ENCODE measurements at places on chromosomes 4 and X.

DNA sequence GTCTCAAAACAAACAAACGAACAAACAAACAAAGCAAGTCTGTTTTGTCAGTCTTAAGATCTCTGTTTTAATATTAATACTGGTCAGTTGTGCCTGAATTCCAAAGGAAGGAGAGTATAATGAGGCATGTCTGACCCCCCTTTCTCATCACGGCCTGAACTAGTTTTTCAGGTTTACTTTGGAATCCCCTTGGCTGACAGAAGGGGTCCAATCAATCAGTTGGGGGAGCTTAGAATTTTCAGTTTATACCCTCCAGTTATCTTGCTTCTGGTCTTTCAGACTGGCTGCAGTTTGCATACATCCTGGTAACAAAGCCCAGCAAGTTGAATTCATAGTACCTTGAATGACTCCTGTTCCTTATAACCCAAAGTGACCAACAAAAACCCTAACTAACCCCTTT lies 41.1 kb downstream of the TBC1D9 start:
- DNase-seq, result no peak

DNA sequence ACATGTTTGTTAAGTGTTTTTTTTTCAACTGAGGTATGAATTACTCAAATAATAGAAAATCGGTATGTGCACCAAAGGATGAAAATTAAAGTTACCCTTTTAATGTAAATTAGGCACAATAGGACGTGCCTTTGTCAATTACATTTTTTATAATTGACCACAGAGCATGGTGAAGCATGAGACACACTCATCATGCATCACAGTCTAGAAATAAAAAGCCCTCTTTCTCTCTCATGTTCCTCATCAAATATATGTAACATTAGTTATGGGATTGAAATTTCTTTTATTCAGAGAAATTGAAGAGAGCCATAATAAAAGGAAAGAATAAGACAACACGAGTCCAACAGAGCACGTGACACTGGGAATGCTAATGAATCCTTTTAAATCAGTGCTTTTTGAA lies 3.5 kb downstream of the GNRHR start:
- DNase-seq, result no peak

- DNase-seq, result no peak
Measured at GRCh38 chr4:37073226-37073840, 171.2 kb upstream of the NWD2 start.

- no peak for DNase-seq
Measured at GRCh38 chrX:97629597-97629985, 745.9 kb downstream of the RPA4 start.

- no peak for DNase-seq
Measured at GRCh38 chrX:19874391-19875049, 12.9 kb downstream of the SH3KBP1 start.

DNA sequence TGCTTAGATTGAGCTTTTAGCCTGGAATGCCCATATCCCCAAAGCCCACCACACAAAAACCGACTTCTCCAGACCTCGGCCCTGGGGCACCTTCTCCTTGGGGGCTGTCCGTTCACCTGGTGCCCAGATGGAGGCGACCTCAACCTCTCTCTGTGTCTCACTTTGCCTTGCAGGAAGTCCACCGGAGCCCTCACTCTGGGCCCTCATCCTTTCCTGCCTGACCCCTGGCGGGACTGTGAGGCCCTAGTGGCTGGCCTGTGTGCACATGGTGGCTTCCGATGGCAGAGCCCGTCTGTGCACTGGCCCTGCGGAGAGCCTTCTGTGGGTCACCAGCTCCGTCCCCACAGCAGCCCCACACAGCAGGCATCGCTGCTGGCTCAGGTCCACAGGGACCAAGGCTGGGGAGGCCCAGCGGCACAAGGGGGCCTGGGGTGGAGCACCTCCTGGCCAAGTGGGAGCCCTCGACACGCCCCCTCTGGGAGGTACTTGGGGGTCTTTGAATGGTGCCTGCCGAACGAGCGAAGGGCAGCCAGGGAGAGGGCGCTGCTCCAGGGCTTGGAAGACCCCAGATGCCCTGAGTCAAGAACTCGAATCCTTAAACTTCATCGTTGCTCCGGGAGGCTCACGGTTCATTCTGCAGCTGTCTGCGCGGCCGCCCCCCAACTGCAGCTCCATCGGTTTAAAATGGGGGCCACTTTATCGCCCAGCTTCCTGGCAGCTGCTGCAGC lies 97.2 kb upstream of the ADRA2C start:
- no peak for DNase-seq

DNA sequence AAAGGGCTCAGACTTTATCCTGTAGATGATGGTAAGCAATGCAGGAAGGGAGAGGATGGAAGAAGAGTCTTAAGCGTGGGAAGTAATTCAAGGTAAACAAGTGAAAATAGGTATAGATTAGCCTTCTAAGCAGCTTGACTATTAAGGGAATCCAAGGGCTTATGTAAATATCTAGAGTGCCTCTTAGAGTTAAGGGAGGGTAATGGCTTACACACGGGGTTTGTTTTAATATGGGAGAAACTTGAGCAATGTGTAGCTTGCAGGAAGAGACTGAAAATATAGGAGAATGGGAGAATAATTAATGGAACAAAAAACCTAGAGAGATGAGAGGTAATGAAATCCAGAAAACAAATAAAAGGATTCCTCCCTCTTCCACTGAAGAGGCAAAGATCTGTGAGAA lies 12.8 kb upstream of the SAP30 start:
- DNase-seq, result no peak

DNA sequence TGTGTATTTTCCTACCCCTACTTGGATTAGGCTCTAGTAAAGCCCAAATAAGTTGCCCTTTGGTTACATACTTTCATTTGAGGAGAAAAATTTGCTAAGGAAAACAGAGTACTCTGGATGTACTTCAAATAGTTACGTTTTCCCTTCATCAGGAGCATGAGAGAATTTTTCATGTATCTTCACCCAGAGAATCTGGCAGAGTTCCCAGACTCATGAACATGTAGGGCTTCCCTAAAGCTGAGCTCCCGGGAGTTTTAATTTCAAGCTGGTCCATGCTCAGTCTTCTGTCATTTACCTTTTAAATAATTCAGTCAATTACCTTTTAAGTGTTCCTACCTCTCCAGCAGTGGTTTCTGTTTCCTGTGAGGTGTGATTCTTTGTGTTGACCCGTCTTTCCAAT lies 367.5 kb upstream of the GRID2 start:
- no peak for DNase-seq

GRCh38 chr4:88275516-88275915 lies 8.8 kb downstream of the PPM1K start:
- DNase-seq, result no peak

- DNase-seq, result no peak
Measured at GRCh38 chr4:140688711-140689598, 67.2 kb downstream of the TBC1D9 start.

GRCh38 chr4:185384930-185385331 lies 10.8 kb downstream of the LRP2BP start:
- no peak for DNase-seq

- DNase-seq, result peak; percentile 24
Measured at GRCh38 chr4:140213749-140214148, 59.8 kb upstream of the MAML3 start.

GRCh38 chr4:150584111-150584915 lies 2.4 kb downstream of the MAB21L2 start:
- no peak for DNase-seq

- no peak for DNase-seq
Measured at GRCh38 chr4:140874056-140874455, 117.9 kb upstream of the TBC1D9 start.

DNA sequence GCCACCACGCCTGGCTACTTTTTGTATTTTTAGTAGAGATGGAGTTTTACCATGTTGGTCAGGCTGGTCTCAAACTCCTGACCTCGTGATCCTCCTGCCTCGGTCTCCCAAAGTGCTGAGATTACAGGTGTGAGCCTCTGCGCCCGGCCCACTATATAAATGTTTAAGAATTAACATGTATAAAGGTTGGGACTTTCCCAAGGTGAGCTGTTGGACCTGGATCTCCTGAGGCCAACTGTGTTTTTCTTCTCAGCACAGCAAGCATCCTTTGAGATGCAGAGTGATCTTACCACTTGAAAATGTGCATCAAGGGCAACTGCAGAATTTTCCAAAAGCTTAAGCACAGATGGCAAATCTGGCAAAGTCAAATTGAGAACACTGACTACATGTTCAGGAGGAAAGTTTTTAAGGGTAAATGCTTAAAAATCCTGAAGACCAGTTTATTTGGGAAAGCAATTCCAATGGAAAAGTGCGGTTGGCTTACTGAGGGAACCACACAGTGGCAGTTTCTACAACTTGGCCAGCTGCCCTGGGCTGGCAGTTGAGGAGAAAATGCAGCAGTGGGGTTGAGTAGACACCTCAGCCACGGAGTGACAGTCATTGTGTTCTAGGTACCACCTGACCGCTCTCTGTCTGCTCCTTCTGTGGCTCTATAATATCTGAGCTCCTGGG lies 168.9 kb downstream of the CBR4 start:
- no peak for DNase-seq

GRCh38 chr4:154478128-154478527 lies 13.5 kb downstream of the DCHS2 start:
- no peak for DNase-seq

- DNase-seq, result no peak
Measured at GRCh38 chrX:63784902-63785707, at the start of gene ARHGEF9. ARHGEF9 (minus strand) TSS chrX:63785214; CDS start chrX:63785145, 69 bp downstream.

- no peak for DNase-seq
Measured at GRCh38 chr4:4428966-4429875, 42.3 kb downstream of the NSG1 start.

GRCh38 chrX:34379891-34380290 lies 247.8 kb upstream of the FAM47A start:
- no peak for DNase-seq

DNA sequence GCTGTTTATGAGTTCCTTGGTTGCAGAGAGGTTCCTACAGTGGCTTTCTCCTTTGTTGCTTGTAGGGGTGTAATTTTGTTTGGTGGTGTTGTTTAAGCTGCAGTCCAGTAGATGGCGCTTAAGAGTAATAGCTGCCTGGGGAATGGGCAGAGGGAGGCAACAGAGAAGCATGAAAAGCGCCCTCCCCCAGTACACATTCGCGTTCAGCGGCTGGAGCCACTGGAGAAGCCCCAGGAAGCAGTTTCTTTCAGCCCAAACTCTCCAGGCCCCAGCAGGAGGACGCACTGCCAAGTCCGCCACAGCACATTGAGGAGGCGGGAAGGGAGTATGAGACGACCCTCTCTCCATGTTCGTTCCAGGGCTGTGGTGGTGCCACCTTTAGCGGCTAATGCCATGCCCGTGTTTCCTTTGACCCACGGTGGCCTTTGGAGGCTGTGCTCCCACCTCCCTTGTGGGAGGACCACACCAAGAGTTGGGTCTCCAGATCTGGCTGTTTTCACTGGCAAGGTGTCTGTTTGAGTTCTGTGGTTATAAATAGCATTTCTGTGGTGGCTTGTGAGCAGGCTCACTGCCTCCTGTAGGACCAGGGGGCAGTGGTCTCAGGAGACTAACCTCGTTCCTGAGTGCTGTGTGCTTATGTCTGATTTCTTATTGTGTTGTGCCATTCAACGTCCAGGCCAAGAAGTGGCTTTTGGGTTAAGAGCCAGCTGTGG lies 252.3 kb downstream of the ARHGAP10 start:
- DNase-seq, result no peak

DNA sequence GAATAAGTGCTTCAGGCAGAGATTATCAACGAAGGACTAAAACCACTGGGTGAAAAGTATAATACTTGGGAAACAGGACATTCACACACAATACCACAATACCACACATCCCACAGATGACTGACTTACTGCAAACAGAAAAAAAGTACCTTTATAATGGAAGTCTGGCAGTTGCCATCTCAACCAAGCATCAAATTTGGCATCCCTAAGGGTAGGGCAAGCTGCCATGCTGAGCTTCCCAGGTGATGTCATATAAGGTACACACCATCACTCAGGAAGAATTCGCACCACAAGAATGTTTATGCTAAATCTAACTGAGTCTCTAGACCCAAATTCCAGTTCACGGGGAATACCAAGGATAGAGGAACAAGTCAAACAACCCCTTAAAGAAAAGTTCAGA lies 9.1 kb downstream of the QDPR start:
- DNase-seq, result no peak

DNA sequence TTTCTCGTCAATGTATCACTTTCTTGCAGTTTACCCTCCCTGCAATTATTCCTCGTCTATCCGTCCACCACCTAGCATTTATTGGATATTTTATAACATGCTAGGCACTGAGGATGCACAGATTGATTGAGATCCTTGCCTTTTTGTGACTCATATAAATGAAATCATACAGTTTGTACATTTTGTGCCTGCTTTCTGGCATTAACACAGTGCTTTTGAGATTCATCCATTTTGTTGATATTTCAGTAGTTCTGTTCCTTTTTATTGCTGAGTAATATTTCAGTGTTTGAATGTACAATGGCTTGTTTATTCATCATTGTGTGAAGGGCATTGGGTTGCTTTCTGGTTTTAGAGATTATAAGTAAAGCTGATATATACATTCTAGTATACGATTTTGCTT lies 841 bp downstream of the TBC1D19 start:
- DNase-seq, result no peak

DNA sequence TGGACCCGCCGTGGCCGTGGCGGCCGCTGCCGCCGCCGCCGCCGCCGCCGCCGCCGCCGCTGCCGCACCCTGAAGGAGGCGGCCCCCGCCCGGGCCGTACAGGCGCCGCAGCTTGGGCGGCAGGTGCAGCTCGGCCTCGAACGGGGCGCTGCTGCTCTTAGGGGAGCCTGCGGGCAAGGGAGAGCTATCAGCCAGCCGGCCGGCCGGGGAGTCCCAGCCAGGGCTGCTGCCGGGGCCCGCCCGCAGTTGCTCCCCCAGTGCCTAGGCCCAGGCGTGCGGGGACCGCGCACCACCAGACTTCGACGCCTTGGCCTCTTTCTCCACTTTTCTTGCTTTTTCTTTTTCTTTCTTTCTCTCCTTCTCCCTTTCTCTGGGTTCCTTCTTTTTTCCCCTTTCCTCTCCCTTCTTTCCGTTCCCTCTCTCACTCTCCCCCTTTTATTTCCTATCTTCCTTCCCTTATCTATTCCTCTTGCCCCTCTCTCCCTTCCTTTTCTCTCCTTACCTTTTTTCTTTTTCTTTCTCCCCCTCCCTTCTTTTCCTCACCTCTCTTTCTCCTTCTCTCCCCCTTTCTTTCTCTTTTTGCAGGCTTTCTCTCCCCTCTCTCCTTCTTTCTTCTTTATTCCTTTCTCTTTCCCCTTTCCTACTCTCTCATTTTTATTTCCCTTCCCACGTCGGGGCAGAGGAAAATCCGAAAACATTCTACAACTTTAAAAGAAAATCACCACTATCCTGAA lies 2.0 kb downstream of the ARX start:
- no peak for DNase-seq

DNA sequence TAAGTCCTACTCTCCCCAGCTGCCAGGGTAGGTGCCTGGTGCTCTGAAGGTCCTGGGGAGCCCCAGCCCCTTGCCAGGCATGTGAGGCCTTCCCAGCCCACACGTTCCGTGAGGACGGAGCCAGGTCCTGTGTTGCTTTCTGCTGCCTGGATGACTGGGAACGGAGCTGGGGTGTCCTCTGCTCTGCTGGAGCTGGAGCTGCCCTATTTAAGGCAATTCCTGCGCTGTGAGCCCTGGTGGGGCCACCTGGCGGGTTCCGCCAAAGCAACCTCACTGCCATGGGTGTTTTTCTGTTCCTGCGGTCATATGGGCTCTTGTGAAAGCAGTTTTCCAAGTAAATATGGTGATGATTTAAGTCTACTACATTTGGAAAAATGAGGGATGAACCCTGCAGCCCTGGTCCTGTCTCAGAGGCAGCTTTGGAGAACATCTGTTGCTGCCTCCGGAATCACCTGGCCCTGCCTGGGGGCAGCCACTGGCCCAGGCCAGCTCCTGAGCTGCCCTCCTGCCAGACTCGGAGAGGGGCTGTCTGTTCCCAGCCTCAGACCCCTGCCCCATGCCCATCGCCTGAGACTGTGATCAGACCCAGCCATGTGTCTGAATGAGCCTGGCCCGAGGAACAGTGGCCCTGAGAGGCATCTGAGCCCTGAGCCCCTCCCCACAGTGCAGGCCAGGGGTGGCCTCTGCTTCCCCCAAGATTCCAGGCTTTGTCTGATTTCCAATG lies 33.2 kb downstream of the FGFRL1 start:
- DNase-seq, result no peak
